Hematopoietic multipotent progenitor cell treated with erythropoietin and hydrocortisone succinate and interleukin-3 and kit ligand, for 8 days (in vitro differentiated cells): ENCODE measurements at places on chromosomes 6 and 20.
A peak's percentile ranks its signal among the peaks of the same experiment; 100 is the strongest.

DNA sequence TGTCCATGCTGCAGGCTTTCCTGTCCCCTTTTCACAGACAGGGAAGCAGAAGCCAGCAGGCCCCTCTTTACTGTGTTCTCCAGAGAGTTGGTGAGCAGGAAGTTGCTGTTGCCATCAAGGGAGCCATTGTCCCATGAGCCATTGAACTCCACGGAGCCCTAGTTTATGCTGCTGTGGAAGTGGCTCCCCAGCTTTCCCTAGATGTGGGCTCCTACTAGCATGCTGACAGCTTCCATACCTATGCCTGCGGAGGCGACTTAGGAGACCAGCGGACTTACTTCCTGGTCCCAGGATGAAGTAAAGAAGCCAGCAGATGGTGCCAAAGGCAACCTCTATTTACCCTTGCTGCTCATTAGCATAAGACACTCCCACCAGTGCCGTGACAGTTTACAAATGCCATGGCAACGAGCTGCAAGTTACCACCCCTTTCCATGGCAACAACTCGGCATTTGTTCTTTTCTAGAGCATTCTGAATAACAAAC is 30.8 kb upstream of the FKBP1A start:
- peak; percentile 82 for DNase-seq

DNA sequence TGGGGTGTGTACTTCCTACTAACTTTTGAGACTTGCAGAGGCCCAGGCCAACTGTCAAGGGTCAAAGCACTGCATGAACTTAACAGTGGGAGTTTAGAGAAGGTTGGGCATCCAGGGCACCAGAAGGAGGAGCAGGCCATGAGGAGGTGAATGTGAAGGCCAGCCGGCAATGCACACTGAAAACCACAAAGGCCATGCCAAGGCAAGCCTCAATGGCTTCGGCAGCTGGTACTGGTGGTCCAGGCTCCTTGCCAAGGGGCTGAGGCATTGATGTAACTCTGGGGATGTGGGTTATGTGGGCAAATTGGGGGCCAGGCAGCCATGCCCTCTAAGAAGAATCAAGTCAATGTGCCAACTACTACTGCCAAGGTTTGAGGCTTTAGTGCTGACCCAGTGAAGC is 222.4 kb downstream of the UNC5CL start:
- no peak for DNase-seq

GRCh38 chr6:84182001-84182400 is 45.4 kb downstream of the CEP162 start:
- no peak for DNase-seq

DNA sequence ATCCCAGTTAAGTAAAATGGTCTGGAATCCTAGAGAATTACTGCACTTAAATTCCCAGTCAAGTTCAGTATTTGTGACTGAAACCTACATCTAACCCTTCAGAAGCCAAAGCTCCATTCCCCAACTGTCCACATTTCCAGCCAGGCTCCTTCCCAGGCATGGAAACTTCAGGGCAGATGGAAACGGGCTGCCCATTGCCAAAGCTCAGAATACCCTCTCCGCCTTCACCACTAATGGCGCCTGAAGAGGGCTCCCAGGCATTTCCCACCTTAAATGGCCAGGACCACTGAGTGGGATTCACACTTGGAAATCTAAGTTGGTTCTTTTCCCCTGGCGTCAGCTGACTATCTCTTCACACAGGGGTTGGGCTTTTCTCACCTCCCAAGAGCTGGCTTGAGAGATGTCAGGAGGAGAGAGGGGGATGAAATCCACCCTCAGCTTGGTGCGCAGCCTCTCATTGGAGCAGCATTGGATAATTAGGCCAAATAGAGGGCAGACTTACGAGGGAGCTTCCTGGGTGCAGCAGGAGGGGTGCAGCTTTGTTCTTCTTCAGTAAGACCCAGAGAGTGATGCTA is 82.9 kb downstream of the ANKRD60 start:
- DNase-seq, result no peak

GRCh38 chr6:113496166-113496565 is 361.0 kb upstream of the MARCKS start:
- DNase-seq, result no peak

DNA sequence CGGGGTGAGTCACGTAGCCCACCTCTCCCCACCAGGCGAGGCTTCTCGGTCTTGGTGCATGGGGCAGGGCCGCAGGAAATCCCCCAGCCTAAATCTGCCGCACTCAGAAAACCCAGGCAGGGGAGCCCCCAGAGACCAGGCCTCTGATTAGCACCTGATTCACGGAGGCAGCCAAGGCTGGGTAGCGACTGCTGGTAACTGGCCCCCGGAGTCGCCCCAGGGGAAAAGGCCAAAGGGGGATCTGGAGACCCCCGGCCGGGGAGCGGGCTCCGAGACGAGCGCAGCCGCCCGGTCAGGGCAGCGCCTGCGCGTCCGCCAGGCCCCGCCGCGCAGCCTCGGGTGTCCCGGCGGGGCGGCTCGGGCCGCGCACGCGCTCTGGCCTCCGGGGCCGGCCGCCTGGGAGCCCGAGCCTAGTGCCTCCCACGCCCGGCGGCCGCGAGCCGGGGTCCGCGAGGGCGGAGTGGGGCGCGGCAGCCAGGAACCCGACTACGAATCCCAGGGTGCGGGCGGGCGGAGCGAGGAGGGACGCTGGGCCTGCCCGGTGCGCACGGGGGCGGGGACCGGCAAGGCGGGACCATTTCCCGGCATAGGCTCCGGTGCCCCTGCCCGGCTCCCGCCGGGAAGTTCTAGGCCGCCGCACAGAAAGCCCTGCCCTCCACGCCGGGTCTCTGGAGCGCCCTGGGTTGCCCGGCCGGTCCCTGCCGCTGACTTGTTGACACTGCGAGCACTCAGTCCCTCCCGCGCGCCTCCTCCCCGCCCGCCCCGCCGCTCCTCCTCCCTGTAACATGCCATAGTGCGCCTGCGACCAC is at the start of gene DUSP22:
DUSP22 (plus strand) TSS at position 791 of the 809 bp plus-strand sequence. CDS start 53 bp downstream, outside the sequence.
- peak; percentile 82 for DNase-seq

GRCh38 chr6:82889143-82889542 is 176.5 kb downstream of the UBE3D start:
- DNase-seq, result no peak

DNA sequence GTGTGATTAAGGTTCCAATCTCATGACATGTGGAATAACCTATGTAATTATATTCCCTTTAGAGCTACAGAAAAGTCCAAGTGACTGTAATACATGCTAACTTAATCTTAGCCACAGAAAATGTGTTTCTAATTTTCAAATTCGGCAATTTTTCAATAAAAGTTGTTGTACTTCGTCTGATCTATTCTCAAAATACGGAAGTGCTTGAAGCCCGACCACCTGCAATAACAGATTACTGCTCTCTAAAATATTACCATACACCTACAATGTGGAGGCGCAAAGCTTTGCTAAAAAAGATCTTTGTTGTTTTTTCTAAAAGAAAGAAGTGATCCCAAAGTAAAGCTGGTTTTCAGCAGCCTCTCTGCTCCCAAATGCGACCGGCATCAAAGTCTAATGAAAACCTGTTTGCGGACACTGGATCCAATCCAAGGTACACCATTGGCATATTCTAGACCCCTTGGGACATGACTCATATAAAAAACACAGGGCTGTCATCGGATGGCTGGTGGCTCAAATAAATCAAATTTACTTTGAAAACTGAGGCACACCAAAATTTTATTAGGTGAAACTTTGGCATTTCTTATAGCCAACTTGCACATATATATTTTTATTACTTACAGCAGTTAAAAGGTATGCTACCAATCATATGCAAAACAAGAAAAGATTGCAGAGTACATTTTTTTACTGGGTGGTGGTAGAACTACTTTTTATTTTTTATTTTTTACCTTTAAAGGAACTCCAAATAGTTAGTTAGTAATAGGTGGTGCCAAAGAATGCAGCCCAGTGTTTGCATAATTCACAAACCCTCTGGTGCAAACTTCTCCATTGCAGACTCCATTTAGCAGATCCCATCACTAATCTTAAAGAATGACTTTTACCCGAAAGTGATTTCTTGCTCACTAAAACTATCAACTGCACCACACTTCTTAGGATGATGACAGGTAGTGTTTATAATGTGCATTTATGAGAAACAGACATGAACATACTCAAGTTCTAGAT is 118.7 kb upstream of the TBX18 start:
- DNase-seq, result no peak

DNA sequence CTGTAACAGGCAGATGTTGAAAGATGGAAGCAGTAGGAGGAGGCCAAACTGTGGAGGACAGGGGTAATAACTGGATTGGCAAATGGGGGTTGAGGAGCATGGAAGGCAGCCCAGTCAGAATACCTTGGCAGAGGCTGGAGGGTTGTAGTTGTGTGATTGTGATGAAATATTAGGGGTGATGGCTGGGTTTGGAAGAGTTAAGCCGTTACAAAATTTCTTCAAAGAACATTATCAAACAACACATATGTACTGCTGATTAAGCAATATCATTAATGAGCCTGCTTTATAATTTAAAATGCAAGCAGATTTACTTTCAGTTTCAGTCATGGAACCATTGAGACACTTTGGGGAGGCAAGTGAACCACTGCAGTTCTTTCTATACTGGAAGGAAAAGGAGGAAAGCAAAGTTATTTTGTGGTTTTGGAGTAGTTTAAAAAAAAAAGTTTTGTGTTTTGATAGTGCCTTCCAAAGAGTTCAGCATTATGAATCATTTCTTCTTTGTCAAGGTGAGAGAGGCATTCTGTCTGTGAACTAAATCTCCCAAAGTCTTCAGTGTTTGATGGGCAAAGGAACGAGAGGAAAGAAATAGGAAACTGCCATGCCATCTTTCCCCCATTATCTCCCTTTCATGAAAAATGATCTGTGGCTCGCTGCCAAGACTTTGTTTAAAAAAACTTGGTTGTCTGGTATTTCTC is 20.7 kb downstream of the FOXO3 start:
- DNase-seq, result peak; percentile 91

GRCh38 chr6:162750776-162751175 is 23.0 kb downstream of the PACRG start:
- no peak for DNase-seq

DNA sequence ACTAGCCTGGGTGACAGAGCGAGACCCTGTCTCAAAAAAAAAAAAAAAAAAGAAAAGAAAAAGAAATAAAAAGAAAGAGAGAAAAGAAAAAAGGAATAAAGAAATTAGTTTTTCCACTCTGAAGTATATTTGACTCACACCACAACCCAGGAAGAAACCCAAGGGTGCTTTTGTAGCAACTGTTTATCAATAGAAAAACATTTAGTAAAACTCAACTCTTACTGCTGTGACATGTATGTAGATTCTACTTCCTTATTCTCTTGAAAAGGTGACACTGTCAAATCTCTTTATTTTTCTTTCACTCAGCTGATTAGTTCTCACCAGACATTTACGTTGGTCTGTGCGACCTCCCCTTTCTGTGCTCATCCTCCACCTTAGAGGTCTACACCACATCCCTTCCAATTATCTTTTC is 99.9 kb upstream of the SHLD1 start:
- DNase-seq, result no peak

DNA sequence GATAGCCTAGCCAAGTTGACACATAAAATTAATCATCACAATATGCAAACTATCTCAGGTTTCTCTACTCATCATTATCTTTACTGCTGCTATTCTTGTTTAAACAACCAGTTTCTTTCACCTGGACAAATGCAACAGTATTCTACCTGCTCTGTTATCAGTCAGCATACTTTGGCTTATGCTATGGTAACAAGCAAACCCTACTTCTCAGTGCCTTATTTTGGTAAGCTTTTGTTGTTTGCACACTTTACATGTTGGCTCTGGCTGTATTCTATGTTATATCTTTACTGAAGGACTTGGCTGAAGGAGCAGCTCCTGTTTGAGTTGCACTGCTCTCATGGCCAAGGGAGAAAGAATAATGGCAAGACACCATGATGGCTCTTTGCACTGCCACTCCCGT is 463.1 kb downstream of the EPM2A start:
- DNase-seq, result no peak

DNA sequence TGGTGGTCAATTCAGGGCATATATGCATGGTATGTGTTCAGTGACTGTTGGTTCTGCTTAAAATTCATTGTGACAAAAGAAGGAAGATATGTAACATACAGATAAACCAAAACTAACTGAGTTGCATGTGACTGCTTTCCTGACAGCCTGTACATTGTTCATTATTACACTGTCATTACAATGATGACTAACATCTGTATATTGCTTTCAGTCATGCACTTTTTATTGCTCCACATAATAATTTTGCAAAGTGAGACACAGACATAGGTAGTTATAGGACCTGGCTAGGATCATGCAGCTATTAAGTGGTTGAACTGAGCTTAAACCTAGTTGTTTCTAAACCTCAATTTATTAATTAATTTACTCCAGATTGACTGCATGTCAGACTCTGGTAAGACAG is 703.2 kb downstream of the HDGFL1 start:
- peak; percentile 1 for DNase-seq
